ENCODE measurements at places on chromosomes 7 and 10. TPM values are rescaled to one million over a fixed set of nuclear protein-coding genes. Genes with fewer than 3 reads are reported as not detected.

Gene VDAC2
- polyA plus RNA-seq: 258 TPM

Gene CCL24
- polyA plus RNA-seq: not detected

Gene INA
- polyA plus RNA-seq: 1.7 TPM

Gene TMEM139
- 57.0 TPM for polyA plus RNA-seq

Gene CYCS
- polyA plus RNA-seq: 162 TPM

Gene OPTN
- polyA plus RNA-seq: 36.8 TPM

Gene AVPI1
- polyA plus RNA-seq: 4.5 TPM

Gene BHLHA15
- 0.29 TPM for polyA plus RNA-seq

Gene ATP6V0A4
- 76.9 TPM for polyA plus RNA-seq

Gene PRKCQ
- polyA plus RNA-seq: 15.9 TPM

Gene SPDYE5
- polyA plus RNA-seq: 1.7 TPM

Gene C7orf33
- polyA plus RNA-seq: not detected

Gene C10orf95
- 0.65 TPM for polyA plus RNA-seq

Gene CRPPA
- 5.6 TPM for polyA plus RNA-seq

Gene TRIL
- polyA plus RNA-seq: 67.7 TPM

Gene MYH16
- 0.04 TPM for polyA plus RNA-seq

Gene PNLIPRP3
- not detected for polyA plus RNA-seq

Gene ECHDC3
- 18.9 TPM for polyA plus RNA-seq

Gene ZPBP
- 0.24 TPM for polyA plus RNA-seq

Measured in right renal pelvis (tissue), 4 donors.